ENCODE measurements at places on chromosomes 2 and 18.

DNA sequence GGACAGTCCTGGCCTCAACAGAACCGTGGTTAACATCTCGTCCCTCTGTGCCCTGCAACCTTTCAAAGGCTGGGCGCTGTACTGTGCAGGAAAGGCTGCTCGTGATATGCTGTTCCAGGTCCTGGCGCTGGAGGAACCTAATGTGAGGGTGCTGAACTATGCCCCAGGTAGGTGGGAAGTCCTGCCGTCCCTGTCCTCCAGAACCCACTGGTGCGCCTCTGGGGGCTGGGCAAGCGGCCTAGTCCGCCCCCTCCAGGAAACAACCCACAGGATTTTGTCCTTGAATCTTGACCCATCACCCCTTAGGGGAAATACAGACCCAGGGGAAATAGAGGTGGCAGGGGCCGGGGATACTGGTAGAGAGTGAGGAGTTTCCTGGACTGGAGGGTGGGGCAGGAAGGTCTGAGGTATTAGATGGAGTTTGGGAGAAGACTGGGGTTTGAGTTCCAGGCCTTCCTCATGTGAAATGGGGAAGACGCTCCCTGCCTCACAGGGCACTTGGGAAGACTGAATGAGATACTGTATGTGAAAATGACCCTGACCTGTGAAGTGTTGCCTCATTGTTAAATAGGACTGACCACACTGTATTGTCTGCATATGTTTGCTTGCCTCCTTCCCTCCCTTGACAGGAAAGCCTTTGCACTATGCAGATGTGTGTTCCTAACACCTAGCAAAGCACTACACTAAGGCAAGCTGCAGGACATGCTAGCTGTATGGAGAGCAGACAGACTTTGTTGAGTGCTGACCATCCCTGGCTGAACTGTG, 1.4 kb downstream of the SPR start:
- no peak for DNase-seq

GRCh38 chr2:219803294-219803693, 175.9 kb downstream of the SLC4A3 start:
- DNase-seq, result no peak

- no peak for DNase-seq
These were observed 6.5 kb downstream of the KCNJ3 start for GRCh38 chr2:154704991-154705390.

GRCh38 chr2:238423561-238424312, 3.0 kb upstream of the ASB1 start:
- DNase-seq, result no peak

GRCh38 chr18:11108947-11109346, 40.4 kb downstream of the PIEZO2 start:
- no peak for DNase-seq

DNA sequence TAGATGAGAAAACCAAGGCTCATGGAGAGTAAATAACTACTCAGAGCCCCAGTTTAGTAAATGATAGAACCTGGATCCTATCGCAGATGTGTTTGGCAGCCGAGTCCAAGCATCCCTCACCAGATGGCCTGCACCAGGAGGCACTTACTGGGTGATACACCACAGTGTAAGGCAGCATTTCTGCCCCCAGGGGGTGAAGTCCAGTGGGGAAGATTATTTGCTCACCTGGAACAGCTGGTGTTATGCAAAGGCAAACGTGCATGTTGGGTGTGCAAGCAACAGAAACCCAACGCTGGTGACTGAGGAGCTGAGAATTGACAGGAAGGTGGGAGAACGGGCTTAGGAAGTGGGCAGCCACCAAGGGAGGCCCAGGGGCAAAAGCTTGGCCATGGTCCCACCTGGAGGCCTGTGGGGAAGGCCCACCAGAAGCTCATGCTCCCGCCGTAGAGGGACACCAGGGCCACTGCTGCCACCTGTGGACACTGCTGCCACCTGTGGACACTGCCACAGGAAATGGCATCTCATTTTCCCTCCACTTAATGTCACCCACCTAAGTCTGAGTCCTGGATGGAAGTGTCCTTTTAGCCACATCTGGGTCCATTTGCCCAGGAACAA, 100.6 kb downstream of the TFCP2L1 start:
- no peak for DNase-seq

DNA sequence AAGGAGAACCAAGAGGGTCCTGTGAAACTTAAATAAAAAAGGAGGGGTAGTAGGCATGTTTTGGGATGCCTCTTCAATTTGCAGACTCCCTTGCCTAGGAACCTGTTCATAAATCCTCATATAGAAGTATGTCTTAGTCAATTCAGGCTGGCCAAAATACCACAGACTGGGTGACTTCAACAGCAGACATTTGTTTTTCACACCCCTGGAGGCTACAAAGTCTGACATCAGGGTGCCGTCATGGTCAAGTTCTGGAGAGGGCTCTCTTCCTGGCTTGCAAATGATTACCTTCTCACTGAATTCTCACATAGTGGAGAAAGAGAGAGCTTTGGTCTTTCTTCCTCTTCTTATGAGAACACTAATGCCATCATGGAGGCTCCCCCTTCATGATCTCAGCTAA, 4.1 kb upstream of the TCF4 start:
- DNase-seq, result no peak

Data from SHP77 treated with DMSO at 0.1 percent for 48 hours (cell line).